ENCODE measurements at places on chromosomes 11 and 22.

DNA sequence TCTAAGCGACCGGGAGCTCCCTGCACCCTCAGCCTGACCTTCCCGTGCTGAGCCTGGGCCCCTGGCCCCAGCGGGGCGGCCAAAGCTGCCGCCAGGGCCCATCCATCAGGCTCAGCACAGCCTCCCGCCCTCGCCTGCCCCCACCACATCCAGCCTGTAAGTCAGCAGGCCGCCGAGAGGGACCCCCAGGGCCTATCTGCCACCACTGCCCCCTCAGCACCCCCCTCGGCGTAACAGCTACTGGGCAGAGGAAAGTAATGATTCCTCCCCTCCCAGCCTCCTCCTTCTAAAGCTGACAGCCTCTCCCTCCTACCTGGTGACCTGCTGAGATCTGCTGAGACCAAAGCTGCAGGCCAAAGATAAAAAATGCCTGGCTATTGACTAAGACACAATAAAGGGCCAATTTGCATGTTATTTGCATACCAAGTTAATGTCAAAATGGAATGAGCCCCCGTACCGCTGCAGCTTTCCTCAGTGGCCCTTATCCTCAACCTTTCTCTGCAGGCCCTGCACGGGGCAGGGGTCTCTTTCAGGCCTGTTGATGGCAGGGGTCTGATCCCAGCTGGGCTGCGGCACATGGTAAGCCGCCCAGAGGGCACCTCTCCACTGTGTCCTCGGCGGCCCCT is 51.6 kb downstream of the RPUSD4 start:
- no peak for DNase-seq

DNA sequence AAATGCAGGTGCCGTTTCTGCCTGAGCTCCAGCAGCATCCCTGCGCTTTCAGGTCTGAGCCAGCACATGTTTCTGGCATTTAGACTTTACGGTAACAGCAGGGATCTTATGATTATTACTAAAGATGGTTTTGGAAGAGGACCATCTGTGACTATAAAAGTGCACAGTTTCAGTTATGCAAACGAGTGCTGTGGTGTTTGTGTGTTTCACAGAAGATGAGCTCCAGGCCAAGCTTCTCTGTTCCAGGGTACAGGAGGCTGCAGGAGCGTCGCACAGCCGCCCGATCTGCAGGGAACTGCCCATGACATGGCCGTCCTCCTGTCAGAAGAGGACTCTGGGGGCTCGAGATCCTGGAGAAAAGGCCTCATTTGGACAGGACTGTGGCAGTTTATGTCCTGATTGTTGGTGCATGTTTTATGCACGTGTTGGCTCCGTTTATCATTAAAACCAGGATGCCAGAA is 297.3 kb downstream of the TBC1D22A start:
- DNase-seq: no peak

DNA sequence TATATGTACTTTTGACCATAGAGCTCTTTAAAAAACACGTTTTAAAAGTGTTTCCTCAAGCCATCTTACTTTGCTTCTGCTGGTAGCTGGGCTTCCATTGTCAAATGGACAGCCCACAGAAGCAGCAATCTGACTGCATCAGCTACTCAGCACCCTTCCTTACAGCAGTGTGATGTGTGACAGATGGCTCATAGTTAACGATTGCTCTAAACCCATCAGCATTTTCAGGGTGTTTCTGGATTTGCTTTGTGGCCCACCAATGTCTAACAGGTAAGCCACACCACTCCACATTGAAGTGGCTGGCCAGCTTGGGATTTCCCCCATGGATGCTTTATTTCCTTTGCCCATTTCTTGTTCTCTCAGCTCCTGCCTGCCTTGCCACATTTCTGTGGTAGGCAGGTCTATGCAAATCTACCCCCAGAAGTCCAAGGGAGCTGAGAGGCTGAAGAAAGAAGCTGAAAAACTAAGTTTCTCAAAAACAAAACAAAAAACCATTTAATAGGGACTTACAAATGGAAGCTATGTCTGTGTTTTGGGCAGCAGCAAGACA is 7.3 kb upstream of the FAR1 start:
- no peak for DNase-seq

DNA sequence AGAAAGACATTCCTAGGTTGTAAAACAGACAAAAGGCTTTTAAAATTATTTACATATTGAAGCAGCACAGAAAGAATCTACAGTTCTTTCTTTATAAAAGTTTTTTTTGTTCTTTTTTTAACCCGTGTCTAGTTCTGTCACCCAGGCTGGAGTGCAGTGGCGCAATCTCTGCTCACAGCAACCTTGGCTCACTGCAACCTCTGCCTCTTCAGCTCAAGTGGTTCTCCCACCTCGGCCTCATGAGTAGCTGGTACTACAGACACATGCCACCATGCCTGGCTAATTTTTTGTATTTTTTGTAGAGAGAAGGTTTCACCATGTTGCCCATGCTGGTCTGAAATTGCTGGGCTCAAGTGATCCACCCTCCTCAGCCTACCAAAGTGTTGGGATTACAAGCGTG is 3.8 kb upstream of the INCENP start:
- no peak for DNase-seq

GRCh38 chr11:3685923-3686322 is 14.7 kb upstream of the CHRNA10 start:
- DNase-seq: no peak

GRCh38 chr11:109264128-109264527 is 157.9 kb upstream of the C11orf87 start:
- no peak for DNase-seq

DNA sequence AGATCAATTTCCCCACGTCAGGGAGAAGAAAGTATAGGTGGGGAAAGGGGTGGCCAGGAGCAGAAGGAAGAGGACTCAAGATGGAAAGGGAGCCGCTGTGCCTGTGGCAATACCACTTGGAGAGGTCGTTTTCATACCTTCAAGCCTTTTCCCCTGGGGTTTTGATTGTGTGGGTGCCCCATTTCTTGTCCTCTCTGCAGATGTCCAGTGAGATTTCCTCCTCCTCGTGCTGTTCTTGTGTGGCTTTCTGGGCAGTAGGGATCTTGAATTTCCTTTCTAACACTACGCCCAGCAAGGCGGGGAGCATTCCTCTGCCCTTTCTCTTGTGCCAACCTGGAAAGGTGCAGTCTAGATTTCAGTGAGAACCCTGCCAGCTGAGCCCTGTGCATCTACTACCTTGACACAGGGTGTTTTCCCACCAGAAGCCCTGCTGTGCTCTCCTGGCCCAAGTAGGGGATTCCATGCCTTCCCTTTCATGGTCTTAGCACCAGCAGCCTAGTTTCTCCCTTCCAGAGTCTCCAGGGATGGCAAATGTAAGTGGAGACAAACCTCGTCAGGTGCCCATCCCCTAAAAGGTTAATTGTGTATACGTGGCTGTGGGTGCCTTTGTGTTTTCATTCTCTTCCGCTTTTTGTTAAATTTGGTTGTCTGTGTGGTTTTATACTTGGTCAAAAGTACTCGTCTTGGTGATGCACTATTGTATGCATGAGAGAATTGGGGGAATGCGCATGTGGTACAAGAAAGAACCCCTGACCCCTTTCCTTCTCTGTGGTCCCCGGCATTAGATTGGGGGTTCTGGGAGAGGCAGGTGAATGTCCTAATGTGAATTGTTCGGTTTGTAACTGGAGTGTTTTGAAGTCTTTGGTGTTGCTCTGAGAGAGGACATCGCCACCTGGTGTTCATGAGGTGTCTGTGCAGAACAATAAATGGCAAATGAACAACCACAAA is 71.4 kb upstream of the MPEG1 start:
- DNase-seq: peak; percentile 23

DNA sequence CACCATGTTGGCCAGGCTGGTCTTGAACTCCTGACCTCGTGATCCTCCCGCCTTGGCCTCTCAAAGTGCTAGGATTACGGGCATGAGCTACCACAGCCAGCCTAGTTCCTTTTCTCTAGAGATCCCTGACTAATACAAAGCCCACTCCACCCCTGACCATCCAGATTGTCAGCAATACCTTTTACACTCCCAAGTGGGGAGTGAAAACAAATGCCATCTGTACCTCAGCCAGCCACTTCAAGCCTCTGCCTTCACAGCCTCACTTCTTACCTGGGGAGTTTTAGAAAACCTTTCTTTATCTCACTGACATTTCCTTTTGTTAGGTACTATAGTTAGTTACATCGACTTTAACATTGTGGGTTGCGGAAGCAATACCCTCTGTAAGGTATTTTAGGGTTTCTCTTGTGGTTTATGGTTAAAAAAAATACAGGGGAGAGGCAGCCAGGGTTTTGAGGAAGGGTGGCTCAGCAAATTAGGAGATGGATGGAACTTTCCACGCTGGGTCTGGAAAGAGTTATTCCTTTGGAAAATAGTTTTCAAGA is 8.9 kb downstream of the TOM1 start:
- DNase-seq: no peak

GRCh38 chr22:23219822-23220484 is 39.6 kb downstream of the BCR start:
- DNase-seq: no peak

GRCh38 chr11:17905477-17905876 is 107.4 kb downstream of the SERGEF start:
- DNase-seq: no peak

GRCh38 chr11:117413616-117414015 is 86.0 kb downstream of the CEP164 start:
- no peak for DNase-seq

DNA sequence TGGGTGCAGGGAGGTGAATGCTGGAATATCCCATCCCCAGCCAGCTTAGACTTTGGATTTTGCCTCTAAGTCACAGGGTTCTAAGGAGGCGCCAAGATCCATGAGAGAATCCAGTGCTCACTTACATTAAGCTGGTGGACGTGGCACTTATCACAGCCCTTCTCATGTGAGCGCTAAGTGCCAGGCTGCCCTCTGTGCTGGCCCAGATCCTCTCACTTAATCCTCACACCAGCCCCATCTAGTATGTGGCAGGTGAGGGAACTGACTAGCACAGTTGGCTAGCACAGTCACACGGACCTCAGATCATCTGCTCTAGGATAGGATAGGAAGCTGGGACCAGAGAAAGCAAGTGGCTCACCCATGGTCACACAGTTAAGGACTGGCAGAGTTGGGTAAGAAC is 3.6 kb downstream of the HMOX1 start:
- DNase-seq: no peak

DNA sequence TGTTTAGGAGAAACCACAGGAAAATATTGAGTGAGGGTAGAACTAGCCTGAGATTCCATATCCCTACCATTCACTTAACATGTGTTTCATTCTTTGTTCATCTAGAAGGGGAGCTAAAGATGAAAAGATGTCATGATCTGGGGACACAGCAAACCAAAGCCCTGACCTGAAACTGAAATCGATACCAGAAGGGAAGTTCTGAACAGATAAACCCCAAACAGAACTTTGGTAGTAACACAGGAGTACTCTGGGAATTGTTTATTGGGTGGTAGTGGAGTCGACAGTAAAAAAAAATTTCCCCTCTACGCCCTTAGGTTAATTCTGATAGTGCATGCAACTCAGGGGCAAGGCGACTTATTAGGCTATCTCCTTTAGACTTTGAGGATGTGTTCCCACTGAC is 27.2 kb downstream of the OR2AT4 start:
- no peak for DNase-seq

- DNase-seq: no peak
Measured at GRCh38 chr22:28548406-28548805, 131.2 kb downstream of the TTC28 start.

GRCh38 chr11:83035070-83035854 is 36.4 kb downstream of the RAB30 start:
- DNase-seq: no peak

- no peak for DNase-seq
Measured at GRCh38 chr22:19691007-19691720, 23.1 kb upstream of the SEPTIN5 start.

GRCh38 chr11:44237156-44237555 is 72.8 kb downstream of the ALX4 start:
- DNase-seq: no peak

- DNase-seq: no peak
Measured at GRCh38 chr11:117693344-117693743, 103.7 kb downstream of the DSCAML1 start.

DNA sequence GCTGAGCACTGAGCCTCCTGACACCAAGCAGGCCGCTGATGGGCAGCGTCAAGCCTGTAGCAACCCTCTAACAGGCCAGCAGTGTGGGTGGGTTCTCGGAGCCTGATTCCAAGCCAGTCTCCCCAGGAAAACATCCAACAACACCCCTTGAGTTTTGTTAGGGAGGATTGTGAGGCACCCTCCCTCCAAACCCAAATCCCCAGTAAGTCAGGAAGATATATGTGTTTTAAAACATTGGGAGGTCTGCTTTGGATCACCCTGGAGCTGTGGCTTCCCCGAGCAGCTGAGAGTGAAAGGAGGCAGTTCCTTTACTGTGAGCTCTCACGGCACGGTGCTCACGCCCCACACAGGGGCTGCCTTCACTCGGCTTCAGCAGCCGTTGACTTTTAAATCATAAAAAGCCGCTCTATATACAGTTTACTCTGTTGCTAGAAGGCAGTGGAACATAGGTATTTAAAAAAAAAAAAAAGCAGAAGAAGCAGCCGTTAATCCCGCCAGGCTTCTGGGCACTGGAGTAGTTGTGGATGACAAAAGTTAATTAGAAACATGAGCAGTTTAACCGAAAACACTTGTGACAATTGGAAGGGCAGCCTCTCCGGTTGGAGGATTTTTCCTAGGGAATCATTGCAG is 218.6 kb downstream of the NAV2 start:
- DNase-seq: no peak

- no peak for DNase-seq
Measured at GRCh38 chr11:101030692-101031091, 98.9 kb downstream of the PGR start.

DNA sequence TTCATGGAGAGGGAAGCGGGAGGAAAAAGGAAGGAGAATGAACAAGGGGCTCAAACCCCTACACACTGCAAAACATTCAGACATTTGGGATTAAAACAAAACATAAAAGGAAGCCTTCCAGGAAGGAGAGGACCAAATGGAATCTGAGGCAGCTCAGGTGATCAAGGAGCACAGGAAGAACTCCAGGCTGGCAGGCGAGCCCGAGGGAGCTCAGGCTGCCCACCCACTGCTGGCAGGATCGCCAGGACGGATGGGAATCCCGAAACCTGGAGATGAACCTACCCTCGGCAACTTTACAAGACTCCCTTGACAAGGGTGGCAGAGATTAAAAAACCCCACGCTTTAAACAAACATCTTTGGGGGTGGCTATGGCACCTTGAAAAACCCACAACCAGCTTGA is 5.0 kb upstream of the PYGM start:
- DNase-seq: no peak

Measured in effector memory CD8-positive, alpha-beta T cell (primary cell).